ENCODE measurements at places on chromosomes 6 and 20.

- no peak for DNase-seq
Observed at GRCh38 chr6:160331753-160332152, 16.4 kb upstream of the SLC22A3 start.

DNA sequence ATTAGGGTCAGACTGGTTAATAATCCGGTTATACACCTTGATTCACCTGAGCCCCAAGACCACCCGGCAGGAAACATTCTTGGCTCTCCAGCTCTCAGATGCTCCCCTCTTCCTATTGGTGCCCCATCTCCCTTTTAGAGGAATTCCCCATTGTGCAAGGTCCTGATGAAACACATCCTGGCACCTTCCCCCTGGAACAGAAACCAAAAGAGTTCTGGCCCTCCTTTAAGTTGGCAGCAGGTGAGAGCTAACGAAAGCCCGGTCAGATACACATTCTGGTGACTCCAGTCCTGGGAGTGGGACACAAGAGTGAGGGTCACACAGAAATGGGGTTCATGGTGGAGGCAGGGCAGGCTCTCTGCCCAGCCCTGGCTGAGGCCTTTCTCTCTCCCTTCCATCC, 32.2 kb downstream of the RSPO4 start:
- DNase-seq: no peak

- DNase-seq: no peak
Observed at GRCh38 chr6:99458319-99458718, 33.2 kb upstream of the PNISR start.

- no peak for DNase-seq
Observed at GRCh38 chr6:56732517-56732916, 89.8 kb upstream of the DST start.
